ENCODE measurements at places on chromosomes 7 and 10. TPM values are rescaled to one million over a fixed set of nuclear protein-coding genes. Genes with fewer than 3 reads are reported as not detected.

MKX gene
- total RNA-seq = not detected

GIMAP1 gene
- total RNA-seq = 4.9 TPM

SPOCK2 gene
- total RNA-seq = 139 TPM

EPHA1 gene
- total RNA-seq = not detected

DNA sequence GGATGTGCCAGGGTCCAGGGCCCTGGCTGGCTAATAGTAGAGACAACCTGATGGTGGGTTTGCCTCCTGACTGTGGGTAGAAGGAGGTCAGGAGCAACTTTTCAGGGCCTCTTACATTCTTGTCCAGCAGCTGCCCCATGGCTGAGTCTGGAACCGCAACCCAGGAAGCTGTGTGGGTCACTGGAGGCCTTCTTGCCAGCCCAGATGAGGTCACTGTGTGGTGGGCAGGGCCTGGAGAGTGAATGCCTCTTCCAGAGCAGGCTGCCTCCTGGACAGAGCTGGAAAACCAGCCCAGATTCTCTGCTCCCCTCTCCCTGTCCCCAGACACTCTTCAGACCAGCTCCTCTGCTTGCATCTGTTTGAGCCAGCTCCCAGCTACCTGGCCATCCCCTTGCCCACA lies 43.5 kb upstream of the LEP start:
- no peak for DNase-seq

- DNase-seq = no peak
Observed at GRCh38 chr10:49054753-49055152, 60.6 kb downstream of the VSTM4 start.

- DNase-seq = no peak
Observed at GRCh38 chr7:31373337-31374289, 33.1 kb upstream of the NEUROD6 start.

- DNase-seq = no peak
Observed at GRCh38 chr10:48672596-48673265, 11.9 kb upstream of the WDFY4 start.

- no peak for DNase-seq
Observed at GRCh38 chr7:59079-60016, 133.0 kb upstream of the FAM20C start.

GRCh38 chr7:1672851-1673486 lies 2.9 kb downstream of the ELFN1 start:
- DNase-seq = no peak

DNA sequence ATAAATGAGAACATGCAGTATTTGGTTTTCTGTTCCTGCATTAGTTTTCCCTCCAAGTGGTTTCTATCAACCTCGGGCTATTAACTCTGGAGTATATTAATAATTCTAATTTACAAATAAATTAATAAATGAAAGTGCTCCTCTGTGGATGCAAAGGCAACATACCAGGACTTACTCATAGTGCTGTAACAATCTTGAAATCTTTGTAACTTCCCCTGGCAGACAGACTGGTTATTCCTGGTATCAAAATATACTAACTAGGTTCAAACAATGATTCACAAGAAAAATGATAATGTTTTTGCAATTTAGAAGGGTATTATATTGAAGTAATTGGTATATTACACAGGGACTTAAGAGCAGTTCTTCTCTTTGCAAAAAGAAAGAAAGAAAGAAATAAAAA lies 177.2 kb downstream of the FANK1 start:
- no peak for DNase-seq

DNA sequence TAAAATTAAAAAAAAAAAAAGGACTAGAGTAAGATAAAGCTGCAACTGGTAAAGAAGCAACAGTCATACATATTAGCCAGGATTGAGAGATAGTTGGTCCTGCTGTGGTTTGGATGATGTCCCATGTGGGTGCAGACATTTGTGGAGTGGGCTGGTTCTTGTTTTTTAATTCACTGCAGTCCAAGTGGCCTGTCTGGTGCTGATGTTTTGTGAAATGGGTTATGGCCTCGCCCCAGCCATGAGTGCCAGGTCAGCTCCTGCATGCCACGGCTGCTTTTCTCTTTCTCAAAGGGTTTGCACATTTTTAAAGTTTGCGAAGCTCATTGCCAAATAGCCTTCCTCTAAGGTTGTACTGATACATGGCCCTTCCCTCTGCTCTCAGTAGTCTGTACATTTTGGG lies 14.1 kb upstream of the BTBD16 start:
- no peak for DNase-seq
